NCI-H524 (cell line): ENCODE measurements at places on chromosomes 2 and 18.

DNA sequence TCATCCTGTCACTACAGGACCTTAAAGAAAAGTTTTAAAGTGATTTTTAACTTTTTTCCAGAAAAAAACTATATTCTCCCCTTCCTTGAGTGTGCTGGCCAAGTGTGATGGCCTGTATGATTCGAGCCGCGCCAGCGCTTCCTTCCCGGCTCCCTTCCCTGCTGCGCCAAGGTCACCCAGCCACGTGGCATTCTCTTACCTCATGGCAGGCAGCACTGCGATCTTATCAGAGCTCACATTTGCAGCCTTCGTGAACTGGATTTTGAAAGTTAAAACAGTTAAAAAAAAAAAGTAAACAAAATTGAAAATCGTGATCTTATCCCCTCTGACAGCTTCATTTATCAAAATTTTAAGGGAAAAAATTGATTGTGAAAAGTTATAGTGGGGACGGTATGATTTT is 279.8 kb downstream of the PTGR3 start:
- no peak for DNase-seq

- no peak for DNase-seq
These were observed 57.4 kb downstream of the GATA6 start for GRCh38 chr18:22226801-22227200.

DNA sequence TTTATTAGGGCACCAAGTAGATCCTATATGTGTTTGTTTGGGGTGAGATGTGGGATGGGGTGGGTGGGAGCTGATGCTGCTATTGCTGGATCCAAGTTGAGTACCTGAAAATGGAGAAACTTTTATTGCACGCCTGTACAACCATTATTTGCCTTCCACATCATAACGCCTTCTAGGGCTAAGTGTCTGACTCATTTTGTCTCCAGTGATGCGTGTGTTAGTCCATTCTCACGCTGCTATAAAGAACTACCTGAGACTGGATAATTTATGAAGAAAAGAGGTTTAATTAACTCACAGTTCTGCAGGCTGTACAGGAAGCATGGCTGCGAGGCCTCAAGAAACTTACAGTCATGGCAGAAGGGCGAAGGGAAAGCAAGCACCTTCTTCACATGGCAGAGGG is 58.2 kb downstream of the KDM3A start:
- DNase-seq = no peak

DNA sequence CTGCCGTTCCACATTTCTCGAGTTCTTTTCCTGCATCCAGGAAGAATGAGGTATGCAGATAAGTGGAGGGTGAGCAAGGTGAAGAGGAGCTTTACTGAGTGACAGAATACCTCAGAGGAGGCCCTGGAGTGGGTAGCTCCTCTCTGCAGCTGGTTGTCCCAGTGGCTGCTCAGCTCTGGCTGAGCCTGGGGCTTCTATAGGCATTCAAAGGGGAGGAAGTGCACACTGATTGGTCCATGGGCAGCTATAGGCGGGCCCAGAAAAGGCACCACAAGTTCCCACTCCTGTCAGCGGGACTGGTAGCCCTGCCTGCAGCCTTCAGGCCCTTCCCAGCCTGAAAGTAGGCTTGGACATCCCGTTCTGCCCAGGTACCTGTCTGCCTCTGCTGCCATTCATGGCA is 94.7 kb downstream of the DOK6 start:
- no peak for DNase-seq

GRCh38 chr2:177783835-177784744 is 288.5 kb downstream of the PDE11A start:
- no peak for DNase-seq

DNA sequence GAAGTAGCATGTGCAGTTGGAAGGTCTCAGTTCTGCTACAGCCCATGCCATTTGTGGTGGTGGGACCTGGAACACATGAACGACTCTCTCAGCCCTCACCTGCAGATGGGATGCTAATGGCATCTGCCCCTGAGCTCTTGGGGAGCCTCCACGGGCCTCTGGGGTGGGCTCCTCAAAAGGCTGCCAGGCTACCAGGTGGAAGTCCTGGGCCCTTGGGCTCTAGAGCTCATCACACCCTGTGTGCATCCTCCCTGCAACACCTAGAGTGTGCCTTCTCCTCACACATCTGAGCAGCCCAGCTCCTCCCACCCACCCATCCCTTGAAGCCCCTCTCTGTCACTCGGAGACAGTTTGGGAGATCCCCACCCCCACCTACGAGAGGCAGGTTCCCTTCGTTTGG is 231.8 kb upstream of the MYT1L start:
- no peak for DNase-seq

DNA sequence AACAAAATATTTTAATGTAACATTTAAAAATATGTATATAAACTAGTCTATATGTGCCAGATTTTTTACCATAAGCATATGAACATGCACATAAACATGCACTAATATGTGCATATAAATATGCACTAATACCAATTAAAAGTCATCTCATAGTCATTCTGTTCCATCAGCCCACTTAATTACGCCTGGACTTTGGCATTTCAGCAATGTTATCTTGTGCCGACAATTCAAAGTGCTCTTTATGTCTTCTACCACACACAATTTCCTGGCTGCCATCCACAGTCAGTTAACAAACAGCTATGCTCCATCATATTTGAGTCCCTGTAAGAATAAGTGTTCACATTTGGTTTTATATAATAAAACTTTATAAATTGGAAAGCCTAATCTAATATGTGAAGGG is 92.6 kb upstream of the TSPYL6 start:
- DNase-seq = no peak

GRCh38 chr18:3060667-3061580 is 48.0 kb upstream of the LPIN2 start:
- DNase-seq = no peak

- DNase-seq = no peak
These were observed 289.8 kb downstream of the ALPK2 start for GRCh38 chr18:58338961-58339592.

GRCh38 chr2:18336975-18337374 is 223.5 kb downstream of the RDH14 start:
- DNase-seq = no peak

DNA sequence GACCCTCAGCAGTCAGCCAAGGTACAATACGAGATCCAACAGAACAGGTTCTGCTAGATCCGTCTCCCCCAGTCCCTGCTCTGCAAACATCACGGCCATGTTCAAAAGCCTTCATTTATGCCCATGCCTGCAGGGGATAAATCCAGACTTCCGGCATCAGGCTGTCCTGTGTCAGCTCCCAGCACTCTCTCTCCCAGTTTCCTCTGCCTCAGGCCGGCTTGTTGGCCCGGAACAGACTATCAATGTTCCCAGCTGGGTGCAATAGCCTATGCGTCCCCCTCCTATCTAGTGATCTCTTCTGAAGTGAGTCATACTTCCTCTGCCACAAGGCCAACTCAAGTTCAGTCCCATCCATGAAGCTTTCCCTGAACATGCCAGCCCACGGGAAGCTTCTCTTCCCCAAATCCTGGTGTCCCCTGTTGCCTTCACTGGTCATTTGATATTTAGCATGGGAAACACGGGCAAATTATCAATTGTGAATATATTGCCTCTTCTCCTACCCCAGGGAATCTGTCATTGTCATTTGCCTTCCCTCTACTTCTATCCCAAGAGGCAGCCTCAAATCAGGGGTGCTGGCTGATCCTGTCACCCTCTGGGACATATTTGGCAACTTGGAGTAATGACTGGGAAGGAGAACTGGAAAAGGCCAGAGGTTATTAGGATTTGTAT is 51.1 kb downstream of the CAPN13 start:
- DNase-seq = no peak

- no peak for DNase-seq
These were observed 19.7 kb downstream of the STARD7 start for GRCh38 chr2:96188821-96189526.

DNA sequence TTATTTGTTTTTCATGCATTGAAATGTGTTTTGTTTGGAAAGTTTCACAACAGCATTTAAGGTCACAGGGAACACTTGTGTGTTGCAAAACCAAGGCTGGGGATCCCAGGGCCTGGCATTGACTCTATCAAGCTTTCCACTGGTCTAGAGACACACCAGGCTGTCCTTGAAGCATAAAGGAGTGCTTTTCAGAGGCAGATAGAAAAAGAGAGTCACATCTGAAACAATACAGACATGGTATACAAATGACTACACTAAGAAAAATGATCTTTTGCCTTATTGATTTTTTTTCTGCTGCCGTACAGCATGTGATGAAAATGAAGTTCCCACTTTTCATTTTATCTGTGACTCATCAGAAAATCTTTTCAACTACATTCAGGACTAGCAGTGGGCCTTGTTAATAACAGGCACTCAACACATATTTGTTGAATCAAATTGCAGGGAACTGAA is 61.9 kb upstream of the ZCCHC2 start:
- no peak for DNase-seq
